ENCODE measurements at places on chromosomes 5 and 9.
A peak's percentile ranks its signal among the peaks of the same experiment; 100 is the strongest.

- DNase-seq: peak; percentile 87
Observed at GRCh38 chr5:1315709-1316587, 21.1 kb upstream of the TERT start.

DNA sequence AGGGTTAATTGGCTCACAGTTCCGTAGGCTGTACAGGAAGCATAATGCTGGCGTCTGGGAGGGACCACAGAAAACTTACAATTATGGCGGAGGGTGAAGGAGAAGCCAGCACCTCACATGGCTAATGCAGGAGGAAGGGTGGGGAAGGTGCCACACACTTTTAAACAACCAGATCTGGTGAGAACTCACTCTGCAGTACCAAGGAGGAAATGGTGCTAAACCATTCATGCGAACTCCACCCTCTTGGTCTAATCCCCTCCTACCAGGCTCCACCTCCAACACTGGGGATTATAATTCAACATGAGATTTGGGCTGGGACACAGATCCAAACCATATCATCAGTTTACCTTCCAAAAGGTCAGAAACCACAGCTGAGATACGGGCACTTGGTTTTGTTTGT is 122.9 kb downstream of the PDZD2 start:
- DNase-seq: no peak

DNA sequence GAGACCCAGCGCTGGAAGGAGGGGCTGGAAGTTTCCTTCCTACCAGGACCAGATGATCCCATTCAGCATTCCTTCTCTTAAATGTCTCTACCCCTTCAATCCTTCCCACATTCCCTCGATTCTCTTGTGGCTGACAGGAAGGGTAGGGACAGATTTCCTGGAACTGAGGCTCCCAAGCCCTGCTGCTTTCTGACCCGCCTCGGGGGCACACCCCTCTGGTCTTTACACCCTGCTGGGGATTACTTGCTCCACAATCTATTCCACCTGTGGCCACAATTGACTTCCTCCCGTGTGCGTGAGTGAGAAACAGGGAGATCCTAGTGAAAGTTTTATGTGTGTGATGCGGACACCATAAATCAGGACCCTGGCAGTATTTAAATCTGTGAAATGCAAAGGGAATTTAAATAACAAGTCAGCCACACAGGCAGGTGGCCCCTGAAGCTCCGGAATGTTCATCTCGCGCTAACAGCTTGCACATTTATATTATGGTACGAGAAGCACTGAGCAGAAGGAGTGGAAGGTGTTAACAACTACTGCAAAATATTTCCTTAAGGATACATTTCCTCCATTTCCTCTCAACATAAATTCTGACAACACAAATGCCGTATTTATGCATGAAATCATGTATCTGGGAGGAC is 237.5 kb downstream of the SLIT3 start:
- DNase-seq: no peak

GRCh38 chr5:157449011-157449723 is 10.8 kb upstream of the NIPAL4 start:
- DNase-seq: no peak

DNA sequence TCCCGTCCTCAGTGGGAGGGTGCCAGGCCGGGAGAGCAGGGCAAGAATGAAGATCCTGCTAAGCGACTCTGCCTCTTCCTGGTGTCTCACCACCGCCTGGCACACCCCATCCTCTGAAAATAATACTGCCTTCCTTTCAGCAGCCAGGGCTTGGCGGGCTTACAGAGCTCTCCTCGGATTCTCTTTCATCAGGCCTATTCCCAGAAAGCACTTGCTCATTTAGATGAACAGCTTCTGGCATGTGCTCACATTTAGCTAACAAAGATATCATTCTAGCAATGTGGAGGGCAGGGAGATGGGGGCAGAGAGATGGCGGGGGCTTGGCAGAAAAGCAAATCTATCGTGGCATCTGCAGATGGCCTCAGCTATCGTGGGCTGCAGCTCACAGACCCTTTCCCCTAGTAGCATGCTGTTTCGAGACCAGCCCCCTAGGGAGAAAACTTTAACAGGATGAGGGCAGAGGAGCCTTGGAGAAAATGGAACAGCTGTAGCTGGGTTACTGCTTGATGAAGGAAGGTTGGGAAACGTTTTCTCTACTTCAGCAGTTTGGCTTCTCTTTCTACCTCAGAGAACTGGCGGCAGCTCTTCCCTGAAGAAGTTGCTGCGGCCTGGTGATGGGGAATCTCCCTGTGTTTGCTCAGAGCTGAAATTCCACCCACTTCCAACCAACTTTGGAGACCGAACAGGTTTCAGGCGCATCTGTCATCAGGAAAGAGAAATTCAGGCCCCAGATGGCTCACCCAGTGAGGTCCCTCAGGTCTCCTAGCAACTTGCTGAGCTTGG is 102.1 kb downstream of the TMEM174 start:
- DNase-seq: no peak

DNA sequence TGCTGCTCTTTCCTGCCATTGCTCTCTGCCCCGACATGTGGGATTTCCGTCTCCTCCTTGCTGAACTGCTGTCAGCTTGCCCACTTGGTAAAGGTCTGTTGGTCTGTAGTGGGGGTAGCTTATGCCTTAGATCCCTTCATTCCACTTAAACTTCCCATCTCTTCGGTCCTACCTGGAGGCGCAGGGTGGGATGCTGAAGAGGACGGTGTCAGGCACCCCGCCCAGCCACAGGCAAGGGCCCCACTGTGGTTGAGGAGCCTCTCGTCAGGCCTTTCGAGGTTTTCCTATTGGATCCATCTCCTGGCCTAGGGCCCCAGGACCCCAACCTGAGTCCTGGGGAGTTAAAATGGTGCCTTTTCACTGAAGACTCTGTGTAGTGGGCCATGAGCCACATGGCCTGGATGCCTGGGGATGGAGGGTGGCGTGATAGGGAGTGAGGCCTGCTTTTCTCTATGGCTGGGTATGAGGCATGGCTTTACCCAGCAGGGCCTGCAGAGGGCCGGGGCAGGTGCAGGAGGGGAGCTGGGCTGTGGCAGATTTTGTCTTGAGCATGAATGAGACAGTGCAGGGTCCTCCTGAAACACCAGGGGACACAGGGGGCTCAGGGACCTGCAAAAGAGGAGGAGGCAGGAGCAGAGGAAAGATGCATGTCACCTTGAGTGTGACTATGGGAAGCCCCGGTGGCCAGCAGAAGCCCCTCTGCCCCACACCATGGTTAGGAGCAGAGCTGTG is 25.8 kb upstream of the RNF130 start:
- DNase-seq: no peak

DNA sequence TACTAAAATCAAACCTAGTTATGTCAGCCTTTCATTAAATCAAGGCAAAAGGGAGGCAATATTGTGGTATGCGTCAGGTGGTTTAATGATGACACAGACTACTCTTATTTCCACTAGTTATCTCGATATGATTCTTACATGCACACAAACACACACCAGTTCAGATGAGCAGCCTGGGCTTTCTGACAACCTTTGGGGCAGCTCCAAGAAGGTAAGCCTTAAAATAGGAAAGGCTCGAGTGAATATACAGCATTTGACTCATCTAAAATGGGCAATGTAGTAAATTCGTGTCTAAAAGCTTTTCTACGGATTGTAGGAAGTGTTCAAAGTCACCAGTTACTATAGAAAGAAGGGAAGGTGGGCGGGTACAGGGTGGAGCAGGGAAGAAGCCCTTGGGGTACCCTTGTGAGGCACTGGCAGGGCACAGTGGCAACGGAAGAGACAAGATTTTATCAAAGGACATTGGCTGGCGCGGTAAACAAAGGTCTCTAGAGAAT is 1.9 kb downstream of the ANKH start:
- DNase-seq: peak; percentile 73

GRCh38 chr9:90808890-90809685 is 7.5 kb downstream of the SYK start:
- no peak for DNase-seq

DNA sequence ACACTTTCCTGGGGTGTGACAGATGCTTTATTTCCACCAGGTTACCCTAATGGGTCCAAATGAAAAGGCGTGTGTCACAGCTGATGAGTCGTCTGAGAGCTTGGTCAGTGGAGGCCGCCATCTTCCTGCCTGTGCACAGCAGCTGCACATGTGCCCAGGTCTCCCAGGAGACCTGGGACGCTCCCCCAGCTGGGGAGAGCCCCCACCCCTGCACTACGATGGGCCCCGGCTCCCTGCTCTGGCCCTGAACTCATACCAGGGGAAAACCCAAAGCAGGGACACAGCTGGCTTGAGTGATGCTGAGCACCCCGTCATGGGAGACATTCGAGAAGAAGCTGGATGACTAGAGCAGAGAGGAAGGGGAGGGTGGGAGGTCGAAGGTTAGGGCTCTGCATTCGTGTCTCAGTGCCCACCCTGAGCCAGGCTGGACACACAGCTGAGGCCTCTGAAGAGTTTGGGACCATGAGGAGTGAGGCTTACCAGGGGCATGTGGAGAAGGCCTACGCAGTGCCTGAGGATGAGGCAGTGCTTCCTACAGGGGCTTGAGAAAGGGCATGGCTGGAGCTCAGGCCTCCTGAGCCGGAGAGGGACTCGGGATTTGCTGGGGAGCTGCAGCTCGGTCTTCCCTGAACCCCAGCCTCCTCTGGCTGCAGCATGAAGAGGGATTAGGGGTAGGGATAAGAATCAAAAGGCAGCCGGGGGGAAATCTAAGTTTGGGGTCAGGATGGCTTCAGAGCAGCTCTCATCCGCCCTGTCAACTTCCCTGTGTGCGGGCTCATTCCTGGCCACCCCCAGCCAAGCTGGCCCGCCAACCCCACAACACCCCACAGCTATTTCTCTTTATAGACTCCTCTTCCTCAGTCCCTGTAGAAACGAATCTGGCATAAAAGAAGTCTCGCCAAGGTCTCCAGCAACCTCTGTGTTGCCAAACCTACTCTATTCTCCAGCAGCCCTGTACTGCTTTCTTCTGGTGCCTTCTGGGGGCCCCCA is 42.2 kb upstream of the RNU6ATAC start:
- DNase-seq: no peak

DNA sequence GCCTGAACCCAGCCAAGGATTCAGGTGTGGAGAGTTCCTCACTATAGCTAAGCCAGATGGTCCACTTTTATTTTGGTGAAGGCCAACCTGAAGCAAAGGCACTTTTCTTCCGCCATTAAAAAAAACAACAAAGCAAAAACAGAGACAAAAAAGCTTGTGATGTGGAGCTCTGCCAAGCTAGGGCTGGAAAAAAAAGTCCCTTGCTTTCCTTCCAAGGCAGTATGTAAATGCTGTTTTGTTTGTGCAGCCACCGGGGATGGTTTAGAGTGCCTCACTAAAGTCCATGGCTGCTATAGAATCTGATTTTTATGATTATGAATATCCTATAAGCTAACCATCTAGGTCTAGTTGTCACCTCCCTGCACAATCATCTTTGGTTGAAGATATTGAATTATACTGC is 14.9 kb downstream of the MEGF10 start:
- no peak for DNase-seq

- DNase-seq: no peak
Observed at GRCh38 chr5:40045429-40045828, 620.6 kb upstream of the DAB2 start.

DNA sequence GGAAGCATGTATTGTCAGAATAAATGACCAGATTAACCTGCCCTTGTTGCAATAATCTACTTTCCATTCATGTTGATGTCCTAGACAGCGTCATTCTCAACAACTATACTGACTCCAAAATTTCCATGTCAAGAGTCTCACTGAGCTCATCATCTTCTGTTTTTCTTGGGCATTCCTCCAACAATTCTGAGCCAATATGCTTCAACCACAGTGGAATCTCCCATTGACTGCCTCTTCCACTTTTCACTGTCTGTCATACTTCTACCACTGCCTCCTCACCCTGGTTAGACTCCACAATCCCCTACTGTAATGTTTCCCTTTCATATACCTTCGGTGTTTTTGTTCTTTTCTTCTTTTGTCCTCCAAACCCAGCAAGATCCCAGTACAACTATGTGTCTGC is 162.8 kb downstream of the TLE1 start:
- no peak for DNase-seq

- DNase-seq: no peak
Observed at GRCh38 chr5:79859588-79859987, 131.5 kb downstream of the MTX3 start.

DNA sequence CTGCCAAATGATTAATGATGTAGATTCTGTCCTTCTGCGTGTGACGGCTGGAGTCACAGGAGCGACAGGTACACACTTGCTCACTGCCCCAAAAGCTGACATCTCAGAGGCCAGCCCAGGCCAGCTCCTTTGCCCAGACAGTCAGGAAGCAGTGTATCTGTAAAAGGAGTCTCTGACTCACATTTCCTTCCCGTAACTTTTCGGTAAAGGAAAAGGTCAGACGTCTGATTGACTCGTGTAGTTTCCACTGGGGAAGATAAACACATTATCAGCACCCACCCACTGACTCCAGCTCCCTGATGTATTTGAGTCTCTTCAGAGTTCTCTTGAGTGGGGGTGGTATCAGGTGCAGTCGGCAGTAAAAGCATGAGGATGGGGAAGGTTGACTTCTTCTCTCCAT is 64.4 kb upstream of the WWC1 start:
- DNase-seq: no peak

DNA sequence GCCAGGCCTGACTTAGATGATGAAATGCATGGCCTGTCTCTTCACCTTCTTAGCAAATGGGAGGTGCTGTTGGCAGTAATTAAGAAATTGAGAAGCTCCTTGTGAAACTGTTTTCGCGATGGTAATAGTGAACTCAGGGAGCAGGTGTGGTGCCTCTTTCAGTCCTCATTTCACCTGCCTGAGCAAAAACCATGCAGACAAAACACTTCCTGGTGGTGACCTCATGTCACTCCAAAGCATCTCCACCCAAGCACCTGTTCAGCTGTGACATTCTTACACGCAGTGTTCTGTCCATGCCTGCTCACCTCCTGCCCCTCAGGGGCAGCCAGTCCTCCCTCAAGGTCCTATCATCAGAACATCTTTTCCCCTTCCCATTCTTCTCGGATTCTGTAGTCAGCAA is 146.5 kb downstream of the CD180 start:
- DNase-seq: no peak

- DNase-seq: no peak
Observed at GRCh38 chr5:71537687-71538086, 49.5 kb upstream of the MCCC2 start.

DNA sequence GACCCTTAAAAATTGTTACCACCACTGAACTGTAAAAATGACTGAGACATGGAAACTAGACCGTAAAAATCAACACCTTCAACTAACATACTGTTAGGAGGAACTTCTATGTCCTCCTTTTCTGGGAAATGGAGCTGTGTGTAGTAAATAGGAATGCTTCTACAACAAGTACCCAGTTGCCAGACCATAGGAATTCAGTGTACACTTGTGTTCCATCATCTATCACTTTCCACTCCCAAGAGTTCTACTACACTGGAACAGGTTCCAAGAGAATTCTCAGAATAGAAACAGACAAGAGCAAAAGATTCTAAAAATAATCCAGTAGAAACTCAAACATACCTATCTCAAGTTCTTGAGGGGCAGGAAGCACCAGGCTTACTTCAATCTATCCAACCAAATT is 23.6 kb downstream of the UBAP2 start:
- no peak for DNase-seq

GRCh38 chr5:62310426-62311143 is 4.6 kb downstream of the KIF2A start:
- DNase-seq: no peak

GRCh38 chr5:96538808-96539250 is 105.8 kb upstream of the PCSK1 start:
- DNase-seq: peak; percentile 64

GRCh38 chr5:53915120-53915519 is 354.7 kb downstream of the NDUFS4 start:
- no peak for DNase-seq

GRCh38 chr9:127706836-127707241 is at the start of gene CFAP157:
Gene CFAP157 (plus strand): TSS chr9:127706988. CDS start chr9:127707032, 44 bp downstream.
- DNase-seq: no peak

GRCh38 chr5:31107091-31107518 is 86.4 kb upstream of the CDH6 start:
- DNase-seq: no peak

Data from activated CD4-positive, alpha-beta T cell treated with anti-CD3 and anti-CD28 coated beads, Interleukin-2, Interleukin-6, amounts not matched to agents 100 ng/mL and 50 ng/mL, durations not matched to agents 16 hours and 8 hours (primary cell).